ENCODE measurements at places on chromosomes 4 and X.

DNA sequence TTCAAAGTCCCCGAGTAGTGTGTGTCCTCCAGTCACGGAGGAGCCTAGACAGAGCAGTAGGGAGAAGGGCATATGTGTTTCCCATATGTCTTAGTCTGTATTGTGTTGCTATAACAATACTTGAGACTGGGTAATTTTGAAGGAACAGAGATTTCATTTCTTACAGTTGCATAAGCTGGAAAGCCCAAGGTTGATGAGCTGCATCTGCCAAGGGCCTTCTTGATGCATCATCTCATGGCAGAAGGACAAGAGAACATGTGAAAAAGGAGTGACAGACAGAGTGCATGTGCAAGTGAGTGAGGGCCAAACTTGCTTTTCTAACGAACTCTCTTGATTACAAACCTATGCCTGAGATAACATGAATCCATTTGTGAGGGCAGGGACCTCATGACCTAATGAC is 243.4 kb downstream of the ARHGAP10 start:
- DNase-seq, result no peak

- DNase-seq, result no peak
These were observed 168.9 kb upstream of the INTU start for GRCh38 chr4:127463883-127464282.

- no peak for DNase-seq
These were observed 407 bp downstream of the IL13RA1 start for GRCh38 chrX:118727686-118728339.

DNA sequence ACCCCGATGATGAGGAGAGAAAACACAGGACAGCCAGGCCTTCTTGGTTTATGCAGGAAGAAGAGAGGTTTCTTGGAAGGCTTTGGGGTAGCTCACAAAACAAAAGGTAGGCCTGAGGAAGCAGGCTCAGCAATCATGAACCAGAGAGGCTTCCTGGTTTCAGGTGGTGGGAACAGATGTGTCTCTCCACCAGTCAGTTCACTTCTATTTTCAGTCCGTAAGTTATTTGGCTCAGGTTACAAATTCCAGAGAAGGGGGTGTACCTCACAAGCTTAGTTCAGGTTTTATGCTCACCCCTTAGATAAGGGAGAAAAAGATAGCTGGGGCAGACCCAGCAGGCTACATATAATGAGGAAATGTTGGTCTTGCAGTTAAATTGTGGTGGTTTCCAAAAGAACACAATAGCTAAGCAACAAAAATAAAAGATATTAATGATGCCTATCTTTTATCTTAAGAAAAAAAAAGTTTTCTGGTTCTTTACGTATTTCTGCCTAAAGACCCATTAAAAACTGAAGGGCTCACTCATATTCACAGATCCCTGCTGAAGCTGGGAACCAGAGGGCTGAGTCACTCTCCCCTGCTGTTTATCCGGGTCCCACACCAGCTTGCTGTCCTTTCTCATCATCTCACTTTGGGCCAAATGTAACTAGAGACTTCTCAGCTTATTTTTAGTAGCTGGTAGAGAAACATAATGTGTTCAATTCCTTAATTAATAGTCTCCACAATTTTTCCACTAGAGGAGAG is 177.0 kb downstream of the CAMK2D start:
- DNase-seq, result no peak

DNA sequence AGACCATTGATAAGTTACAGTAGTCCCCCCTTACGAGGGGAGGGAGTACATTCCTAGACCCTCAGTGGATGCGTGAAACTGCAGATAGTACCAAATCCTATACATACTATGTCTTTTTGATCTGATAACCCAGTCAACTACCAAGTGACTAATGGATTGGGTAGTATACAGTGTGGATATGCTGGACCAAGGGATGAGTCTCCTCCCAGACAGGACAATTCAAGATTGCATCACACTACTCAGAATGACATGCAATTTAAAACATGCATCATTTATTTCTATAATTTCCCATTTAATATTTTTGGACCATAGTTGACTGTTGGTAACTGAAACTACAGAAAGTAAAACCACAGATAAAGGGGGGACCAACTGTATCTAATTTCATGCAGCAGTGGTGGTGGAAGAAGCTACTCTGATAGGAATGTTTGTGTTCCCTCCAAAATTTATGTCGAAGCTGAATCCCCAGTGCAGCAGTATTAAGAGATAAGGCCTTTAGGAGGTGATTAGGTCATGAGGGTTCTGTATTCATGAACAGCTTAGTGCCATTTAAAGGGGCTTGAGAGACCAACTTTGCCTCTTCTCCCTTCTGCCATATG is 11.9 kb downstream of the HADH start:
- DNase-seq, result no peak

- DNase-seq, result no peak
These were observed 21.3 kb upstream of the UGDH start for GRCh38 chr4:39548425-39549067.

- DNase-seq, result no peak
These were observed 71.1 kb downstream of the NYX start for GRCh38 chrX:41518127-41518840.

- DNase-seq, result no peak
These were observed 949.9 kb downstream of the TECRL start for GRCh38 chr4:63459329-63459728.

GRCh38 chrX:140342410-140342809 is 162.5 kb downstream of the SOX3 start:
- no peak for DNase-seq

- no peak for DNase-seq
These were observed 412.9 kb upstream of the FMR1 start for GRCh38 chrX:147498796-147499195.

DNA sequence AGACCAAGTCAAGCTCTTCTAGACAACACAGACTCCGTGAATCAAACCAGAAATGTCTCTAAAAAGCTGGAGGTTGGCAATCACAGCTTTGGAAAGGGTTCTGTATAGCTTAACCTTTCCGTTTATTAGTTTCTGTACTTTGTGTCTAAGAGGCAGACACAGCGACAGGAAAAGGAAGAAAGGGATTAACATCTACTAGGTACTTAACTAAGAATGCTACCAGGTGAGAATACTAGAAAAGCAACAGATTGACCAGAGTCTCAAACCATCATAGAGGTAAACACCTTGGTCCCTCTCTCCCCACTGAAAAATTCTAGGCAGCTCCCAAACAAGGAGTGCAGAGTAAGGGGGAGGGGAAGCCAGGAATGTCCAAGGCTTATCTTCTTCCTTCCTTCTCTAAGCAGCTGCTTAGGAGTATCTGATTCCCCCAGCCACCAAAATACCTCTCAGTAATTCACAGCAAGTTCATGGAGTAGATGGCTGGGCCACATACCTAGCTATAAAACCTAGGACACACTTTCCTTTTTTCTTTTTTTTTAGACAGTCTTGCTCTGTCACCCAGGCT is 80.8 kb downstream of the APBB2 start:
- DNase-seq, result no peak

GRCh38 chr4:151165205-151166000 is 66.0 kb downstream of the RPS3A start:
- no peak for DNase-seq

DNA sequence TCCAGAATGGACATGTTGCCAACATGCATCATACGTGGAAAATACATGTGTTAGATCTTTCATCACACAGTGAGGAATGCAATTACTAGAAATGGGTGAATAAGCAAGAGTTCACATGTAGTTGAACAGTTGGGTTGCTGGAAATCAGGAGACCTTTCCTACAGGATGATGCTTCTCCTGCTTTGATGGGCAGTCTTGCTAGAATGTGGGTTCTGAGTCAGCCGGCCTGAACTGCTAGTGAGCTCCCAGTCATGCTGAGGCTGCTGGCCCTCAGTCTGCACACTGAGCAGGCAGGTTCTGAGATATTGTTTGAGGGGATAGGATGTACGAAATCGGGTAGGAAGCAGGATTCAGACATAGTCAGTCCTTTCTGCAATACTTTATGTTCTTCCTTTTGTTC is 20.2 kb downstream of the MSL3 start:
- no peak for DNase-seq

DNA sequence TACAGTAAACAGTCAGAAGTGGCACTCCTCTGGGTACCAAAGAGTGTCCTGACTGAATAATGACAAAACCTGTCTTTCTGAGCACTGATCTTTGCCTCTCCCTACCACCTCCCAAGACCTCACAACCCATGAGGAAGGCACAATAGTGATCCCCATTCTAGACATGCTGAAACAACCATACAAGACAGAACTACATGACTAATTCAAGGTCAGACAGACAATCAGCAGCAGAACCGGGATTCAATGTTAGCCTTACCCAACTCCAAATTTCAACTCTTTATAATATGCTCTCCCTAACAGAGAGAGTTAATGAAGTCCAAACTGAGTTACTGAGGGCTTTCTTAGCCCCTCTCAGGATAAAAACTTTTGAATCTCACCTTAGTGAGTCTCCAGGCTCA is 71.0 kb downstream of the IRF2 start:
- DNase-seq, result no peak

DNA sequence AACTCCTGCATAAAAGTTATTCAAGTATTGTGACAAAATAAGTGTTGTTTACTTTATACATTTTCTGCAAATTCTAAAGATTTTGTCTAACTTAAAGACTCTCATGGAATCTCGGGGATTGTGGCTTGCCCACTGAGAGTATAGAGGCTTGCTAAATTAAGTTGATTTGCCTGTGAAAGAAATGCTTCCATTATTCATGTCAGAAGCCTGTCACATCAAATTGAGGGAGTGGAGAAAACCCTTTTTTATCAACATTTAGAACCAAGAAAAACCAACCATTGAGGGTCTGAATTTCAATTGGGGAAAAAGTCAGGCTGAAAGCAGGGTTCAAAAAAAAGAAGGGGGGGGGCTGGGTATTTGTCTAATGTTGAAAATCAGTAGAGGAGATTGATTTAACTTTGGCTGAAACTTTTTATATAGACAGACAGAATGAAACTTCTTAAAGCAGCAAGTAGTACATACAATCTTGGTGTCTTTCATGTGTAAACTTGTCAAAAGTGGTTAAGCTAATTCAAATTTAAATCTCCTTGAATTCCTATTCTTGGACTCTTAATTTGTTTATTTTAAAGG is 144.8 kb upstream of the CXorf66 start:
- DNase-seq, result no peak

- DNase-seq, result no peak
These were observed 33.5 kb upstream of the SETD7 start for GRCh38 chr4:139589336-139590018.

DNA sequence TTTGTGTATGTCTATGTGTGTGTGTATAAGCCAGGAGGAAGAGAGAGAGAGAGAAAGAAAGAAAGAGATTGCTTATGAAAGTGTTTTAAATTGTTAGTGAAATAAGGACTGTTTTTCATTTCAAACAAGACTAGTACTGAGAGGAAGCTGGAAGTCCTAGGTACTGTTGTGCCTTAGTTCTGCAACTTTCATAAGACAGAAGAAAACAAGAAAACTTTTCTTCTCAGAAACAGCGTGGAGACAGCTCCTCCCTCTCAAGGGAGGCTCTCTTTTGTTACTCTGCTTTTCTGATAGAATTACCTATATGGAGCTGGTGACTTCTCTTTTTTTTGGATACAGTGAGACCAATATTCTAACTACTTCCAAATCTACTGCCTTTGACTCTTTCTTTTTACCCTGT is 62.5 kb downstream of the BANK1 start:
- DNase-seq, result no peak

GRCh38 chr4:98540803-98541202 is 117.6 kb downstream of the TSPAN5 start:
- no peak for DNase-seq

DNA sequence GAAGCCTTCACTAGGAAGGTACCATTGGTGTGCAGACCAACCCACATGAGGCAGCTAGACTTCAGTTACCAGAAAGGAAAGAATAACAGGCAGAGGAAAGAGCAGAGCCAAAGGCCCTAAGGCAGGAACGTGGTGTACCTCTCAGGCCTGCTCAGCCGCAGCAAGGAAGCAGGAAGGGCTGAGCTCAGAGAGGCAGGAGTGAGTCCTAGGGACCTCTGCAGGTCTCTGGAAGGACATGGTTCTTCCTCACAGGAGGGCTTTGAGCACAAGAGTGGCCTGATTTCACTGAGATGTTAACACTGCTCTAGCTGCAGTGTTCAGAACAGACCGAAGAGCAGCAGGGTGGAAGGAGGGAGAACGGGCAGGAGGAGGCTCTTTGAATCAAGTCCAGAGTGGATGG is 124.6 kb downstream of the DCHS2 start:
- no peak for DNase-seq

DNA sequence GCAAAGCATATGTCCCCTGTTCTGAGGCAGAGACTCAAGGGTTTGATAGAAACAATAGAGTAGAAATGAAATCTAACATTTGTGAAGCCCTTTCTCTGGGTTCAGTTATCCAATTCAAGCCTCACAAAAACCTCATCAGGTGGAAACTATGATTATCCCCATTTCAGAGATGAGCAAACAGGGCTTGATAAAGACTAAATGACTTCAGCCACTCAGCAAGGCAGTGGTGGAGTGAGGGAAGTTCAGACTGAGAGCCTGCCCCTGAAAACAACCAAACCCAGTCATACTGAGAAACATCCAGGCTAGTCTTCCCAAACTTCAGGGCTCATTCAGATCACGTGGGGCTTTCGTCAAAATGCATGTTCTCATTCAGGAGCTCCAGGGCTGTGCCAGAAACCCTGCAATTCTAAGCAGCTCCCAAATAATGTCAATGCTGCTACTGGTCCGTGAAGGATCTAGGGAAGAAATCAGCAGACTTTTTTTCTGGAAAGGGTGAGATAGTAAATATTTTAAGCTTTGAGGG is 109.6 kb upstream of the KIT start:
- DNase-seq, result no peak

DNA sequence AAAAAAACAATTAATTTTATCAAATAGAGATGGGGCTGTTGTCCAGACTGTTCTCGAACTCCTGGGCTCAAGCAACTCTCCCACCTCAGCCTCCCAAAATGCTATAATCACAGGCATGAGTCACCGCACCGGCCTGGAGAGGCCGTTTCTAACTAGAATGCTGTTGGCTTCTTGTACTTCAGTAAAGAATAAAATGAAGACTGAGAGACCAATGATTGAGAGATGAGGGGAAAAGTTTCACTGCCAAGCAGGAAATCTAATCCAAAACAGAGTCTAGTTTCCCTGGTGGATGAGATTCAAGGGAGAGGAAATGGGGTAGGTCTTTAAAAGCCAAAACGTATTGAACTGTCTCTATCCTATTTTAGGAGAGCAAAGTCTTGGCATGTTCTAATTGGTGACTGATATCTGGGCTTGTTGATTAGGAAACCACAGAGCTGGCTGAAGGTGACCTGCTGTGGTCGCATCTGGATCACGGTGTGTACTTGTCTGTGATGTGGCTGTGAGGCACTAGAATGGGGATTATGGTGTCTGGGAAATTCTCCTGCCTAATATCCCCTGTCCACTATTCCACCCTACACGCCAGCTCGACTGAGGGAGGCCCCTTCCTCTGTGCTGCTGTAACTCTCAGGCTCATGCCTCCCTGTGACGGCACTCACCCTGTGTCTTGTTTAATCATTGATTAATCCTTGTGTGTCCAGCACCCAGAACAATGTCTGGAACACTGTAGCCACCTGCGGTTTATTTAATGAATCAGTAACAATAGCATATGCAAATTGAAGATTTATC is 15.0 kb upstream of the TRIM2 start:
- no peak for DNase-seq

DNA sequence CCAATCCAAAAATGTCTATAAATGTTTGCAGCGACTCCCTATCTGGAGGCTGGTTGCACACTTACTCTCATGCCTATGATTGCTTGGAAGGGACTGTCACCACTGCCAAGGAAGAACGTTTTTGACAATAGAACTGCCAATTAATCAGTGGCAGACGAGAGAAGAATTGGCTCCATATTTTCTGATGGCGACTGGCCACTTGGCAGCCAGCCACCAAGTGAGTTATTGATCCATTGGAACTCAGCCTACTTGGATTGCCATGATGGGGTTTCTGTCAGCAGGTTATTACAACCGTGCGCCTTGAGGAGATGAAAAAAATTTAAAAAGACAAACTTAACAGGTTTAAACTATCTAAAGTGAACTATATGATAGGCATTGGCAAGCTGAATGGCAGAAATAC is 47.4 kb downstream of the LINC00632 start:
- no peak for DNase-seq
